Stimulated activated CD4-positive, alpha-beta T cell treated with anti-CD3 and anti-CD28 coated beads, Interleukin-15, amount 100 ng/mL, for 1 hour (primary cell): ENCODE measurements at places on chromosomes 11 and 22.
A peak's percentile ranks its signal among the peaks of the same experiment; 100 is the strongest.

- DNase-seq = no peak
Observed at GRCh38 chr11:124889191-124890091, 8.2 kb downstream of the ROBO4 start.

DNA sequence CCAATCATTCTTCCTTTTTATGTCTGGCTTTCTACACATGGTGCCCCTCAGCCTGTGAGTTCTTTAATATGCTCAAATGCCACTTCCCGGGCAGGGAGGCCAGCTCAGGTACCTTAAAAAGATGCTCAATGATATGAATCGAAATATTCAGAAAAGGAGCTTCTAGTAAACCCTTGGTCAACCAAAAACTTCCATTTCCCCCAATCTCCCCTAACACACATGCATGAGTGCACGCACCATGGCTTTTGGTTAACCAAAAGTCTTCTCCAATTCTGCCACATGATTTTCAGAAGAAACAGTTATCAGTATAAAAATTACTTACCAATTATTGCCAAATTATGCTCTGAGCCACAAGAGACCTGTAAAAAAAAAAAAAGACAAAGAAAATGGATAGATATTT, 135.0 kb downstream of the SERGEF start:
- DNase-seq = no peak

- no peak for DNase-seq
Observed at GRCh38 chr11:6284250-6284649, 24.6 kb downstream of the CCKBR start.

DNA sequence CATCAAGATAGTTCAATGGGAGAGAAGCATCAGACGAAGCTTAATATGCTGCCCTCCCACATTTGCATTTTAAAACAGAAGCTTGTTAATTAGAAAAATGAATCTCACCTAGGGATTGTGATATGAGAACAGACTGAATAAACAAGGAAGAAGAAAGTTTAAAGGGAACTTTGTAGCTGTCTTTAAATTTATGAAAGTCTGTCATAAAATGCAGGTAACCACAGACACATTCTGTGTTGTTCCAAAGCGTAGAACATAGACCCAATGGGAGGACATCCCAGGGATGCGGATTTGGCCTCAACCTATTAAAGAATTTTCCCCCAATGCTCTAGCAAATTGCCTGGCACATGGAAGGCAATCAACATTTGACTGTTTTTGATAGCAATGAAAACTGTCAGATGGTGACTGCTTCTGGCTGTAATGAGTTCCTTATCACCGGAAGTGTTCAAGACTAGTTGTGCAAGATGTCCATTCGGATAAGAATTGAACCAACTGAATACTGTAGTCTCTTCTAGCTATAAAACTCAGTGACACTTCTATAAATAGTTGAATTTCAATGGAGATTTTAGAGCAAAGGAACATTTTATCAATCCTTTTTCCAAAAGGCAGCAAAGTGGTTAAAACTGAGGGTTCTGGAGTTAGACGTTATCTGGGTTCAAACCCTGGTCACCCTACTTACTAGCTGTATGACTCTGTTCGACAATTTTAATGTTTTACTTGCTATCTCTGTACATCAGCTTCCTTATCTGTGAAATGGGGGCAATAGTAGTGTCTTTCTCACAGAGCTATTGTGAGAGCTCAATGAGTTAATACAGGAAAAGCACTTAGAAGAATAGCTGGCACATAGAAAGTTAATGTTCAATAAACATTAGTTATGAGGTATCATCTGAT, 64.9 kb downstream of the LIF start:
- no peak for DNase-seq

GRCh38 chr11:59761993-59762392, 6.8 kb downstream of the STX3 start:
- no peak for DNase-seq

DNA sequence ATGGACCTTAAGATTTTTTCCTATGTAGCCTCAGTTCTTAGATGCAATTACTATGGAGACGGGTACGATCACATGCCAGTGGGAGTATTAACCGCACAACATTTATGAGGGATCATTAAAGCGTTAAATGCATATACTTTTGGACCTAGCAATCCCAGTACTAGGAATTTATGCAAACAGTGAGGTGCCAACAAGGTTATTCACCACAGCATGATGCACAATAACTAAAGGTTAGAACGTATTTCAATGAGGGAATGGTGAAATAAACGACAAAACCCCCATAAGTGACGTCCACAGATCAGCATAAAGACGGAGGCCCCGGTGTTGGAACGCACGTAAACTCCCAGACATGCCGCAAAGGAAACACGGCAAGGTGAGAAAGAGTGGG, 539 bp downstream of the SIRT3 start:
- no peak for DNase-seq

DNA sequence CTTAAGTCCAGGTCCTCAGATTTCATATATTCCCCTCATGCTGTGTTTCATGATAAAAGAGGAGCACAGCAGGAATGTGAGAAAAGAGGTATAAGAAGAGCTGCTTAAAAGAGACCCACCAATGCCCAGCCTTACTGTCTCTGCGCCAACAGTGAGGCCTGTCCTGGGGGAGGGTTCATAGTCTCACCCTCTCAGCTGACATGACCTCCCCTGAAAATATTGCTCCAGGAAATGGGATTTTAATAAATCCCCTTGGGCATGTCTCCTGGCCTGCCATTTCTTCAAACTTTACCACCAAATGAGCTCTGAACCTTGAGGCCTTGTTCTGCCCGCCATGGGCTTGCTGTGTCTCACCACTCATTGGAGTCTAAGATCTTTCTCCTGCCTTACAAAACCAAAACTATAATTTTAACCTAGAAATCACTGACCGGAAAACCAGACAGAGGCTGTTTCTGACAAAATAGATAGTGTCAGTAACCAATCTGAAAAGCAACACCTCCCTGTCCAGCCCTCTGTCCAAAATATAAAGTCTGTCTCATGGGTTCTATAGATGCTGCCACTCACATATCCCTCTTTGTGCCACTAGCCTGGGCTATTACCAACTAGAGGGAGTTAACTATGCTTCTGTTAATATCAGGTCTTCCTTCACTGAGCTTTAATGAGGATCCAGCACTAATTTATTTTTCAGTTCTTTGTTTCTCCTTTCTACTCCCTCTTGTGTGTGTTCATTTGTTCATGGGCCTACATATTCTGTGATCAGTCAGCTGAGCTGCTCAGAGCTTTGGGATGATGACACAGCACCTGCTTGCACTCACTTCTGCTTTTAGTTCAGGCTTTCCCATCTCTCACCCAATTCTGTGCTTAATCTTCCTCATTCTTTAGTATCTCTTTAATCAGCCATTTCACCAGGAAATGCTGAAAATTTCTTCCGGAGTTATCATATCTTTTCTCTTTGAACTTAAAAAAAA, at the start of gene OR2AG2:
OR2AG2 (minus strand) TSS at position 51 of the 968 bp plus-strand sequence. CDS start 3,019 bp downstream, outside the sequence.
- no peak for DNase-seq

GRCh38 chr22:38716826-38717225, 11.1 kb downstream of the GTPBP1 start:
- no peak for DNase-seq

- DNase-seq = no peak
Observed at GRCh38 chr11:12618743-12619540, 55.3 kb upstream of the TEAD1 start.

DNA sequence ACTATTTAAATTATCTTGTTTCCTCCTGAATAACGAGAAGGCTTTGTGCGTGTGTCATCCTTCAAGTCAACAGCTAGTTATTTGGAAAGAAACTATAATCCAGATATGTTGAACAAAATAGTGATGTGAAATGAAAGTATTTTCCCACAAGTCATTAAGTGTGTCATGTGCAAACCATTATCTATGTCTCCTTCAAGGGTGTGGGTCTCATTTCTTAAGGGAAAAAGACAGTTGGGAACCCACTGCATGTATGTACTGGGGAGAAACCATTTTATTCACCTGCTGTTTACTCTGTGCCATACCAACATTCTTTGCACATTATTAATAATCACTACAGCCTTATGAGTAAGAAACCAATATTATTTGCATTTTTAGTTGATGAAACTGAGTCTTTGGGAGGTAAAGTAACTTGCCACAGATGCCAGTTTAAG, 145.3 kb upstream of the CTSC start:
- no peak for DNase-seq

- DNase-seq = no peak
Observed at GRCh38 chr22:36117053-36117554, 43.5 kb downstream of the APOL3 start.

GRCh38 chr11:126355926-126356897, 726 bp downstream of the ST3GAL4 start:
- DNase-seq = peak; percentile 4

GRCh38 chr11:25970726-25971508, 361.0 kb upstream of the ANO3 start:
- no peak for DNase-seq

DNA sequence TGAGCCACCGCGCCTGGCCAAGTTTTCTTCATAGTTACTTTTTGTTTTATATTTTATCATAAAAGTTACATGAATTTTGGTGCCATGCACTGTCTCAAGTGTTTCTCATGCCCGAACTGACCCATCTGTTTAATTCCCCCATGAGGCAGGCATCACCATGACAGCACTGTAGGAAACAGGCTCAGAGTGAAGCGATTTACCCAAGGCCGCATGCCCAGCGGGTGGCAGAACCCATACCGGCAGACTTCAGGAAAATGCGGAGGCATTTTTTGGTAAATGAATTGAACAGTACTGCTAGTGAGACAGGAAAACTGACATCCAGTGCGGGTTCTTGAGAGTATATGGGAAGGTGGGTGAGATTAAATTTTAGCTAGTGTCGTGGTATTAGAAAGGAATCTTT, 19.0 kb downstream of the CECR2 start:
- no peak for DNase-seq

- DNase-seq = no peak
Observed at GRCh38 chr11:45860764-45861510, 13.7 kb downstream of the CRY2 start.

DNA sequence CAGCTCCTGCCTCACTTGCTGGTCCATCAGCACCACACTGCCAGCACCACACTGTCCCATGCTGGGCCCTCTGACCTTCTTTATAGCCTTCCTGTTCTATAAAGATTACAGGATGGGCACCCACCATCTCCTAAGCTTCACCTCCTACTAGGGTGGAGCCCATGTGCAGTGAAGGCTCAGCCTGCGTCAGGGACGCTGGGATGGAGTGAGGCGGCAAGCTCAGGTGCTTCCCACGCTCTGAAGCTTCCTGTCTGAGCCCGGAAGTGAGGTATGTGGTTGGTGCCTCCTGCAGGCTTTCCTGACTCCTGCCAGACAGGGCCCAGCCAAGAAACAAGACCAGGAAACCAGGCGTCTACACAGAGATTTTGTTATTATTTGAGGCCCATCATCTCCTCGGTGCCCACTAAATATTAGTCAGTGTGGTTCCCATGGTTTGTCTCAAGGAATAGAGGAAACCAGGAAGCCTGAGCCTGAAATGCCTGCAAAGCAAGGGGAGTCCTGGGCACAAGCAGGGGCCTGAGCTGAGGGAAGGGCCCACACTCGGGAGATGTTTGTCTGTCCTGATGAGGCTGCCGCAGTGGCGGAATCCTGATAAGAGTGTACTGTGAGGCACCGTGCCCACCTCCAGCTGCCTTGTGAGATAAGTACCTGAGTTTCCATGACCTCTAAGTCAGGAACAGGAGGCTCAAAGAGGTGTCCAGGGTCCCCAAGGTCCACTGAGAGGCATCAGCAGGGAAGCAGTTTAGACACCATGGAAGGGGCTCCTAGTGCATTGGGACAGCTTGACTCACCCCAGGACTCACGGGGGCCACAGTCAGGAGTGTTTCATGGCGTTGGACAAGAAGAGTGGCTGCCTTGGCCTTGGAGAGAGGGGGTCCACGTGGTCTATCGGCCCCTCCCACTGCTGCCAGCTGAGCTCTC, 22.0 kb downstream of the RSPH14 start:
- peak; percentile 20 for DNase-seq

GRCh38 chr22:27192135-27192829, 534.9 kb downstream of the MIAT start:
- no peak for DNase-seq

- no peak for DNase-seq
Observed at GRCh38 chr11:124740277-124740882, 638 bp downstream of the NRGN start.

DNA sequence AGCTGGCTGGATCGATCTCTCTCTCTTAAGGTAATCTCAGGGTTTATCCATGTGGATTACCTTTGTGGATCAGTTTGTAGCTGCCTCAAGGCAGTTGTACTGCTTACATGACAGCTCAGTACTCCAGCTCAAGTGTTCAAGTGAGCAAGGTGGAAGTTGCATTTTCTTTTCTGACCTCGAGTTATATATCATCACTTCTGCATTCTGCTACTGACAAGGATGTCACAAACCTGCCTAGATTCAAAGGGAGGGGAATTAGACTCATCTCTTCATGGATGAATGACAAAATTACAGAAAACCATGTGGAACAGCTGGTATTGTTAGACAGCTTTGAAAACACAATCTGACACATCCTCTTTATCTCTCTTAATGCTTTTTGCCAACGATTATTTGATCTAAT, 6.1 kb upstream of the TCN2 start:
- DNase-seq = no peak

- DNase-seq = no peak
Observed at GRCh38 chr22:29503811-29504372, 23.9 kb downstream of the NEFH start.

- DNase-seq = no peak
Observed at GRCh38 chr11:115698243-115698642, 194.0 kb upstream of the CADM1 start.

DNA sequence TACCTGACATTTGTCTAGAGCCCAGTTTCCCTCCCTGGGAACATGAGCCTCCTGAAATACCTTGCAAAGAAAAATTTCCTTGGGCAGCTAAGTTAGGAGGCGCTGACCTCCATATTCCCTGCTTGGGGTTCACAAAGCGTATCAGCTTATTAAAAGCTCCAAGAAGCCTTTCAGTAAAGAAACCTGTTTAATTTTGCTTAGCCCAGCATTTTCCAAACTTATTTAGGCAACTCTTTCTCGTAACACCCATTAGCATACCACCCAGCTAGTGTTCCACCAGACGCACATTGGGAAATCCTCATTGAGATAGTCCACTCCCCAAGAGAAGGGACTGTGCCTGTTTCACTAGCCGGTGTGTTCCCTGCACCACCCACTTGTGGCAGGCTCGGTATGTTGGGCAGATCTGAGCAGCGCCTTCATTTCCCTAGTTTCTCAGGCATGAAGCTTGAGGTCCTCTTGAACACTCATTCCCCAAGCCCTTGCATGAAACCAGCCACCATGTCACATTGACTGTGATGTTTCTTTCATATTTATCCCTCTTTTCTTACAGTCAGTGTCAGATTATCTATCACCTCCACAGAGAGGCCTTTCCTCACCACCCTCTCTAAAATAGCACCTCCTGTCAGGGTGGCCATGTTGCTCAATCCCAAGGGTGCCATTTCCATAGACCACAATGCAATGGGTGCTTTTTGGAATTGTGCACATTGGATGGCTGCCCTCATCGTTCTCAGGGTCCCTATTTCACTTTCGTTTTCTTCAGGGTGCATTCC, 12.5 kb upstream of the ELF5 start:
- DNase-seq = no peak

DNA sequence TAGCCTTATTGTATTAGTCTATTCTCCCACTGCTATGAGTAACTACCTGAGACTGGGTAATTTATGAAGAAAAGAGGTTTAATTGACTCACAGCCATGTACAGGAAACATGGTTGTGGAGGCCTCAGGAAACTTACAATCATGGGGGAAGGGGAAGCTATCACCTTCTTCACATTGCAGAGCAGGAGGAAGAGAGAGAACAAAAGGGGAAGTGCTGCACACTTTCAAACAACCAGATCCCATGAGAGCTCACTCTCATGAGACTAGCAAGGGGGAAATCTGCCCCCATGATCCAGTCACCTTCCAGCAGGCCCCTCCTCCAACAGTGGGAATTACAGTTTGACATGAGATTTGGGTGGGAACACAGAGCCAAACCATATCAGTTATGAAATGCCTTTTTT, 179.4 kb downstream of the ARHGAP42 start:
- no peak for DNase-seq

GRCh38 chr22:38653741-38654140, 2.5 kb downstream of the FAM227A start:
- DNase-seq = no peak
